ENCODE measurements at places on chromosomes 11 and 22. TPM values are rescaled to one million over a fixed set of nuclear protein-coding genes. Genes with fewer than 3 reads are reported as not detected.

- no peaks in the 10 kb centered on the region for H3K4me1 ChIP-seq
- no peaks in the 10 kb centered on the region for H3K36me3 ChIP-seq
- H3K27ac ChIP-seq, result no peak overlapping the region
- DNase-seq, result no peak
These were observed 8.1 kb upstream of the SART1 start for GRCh38 chr11:65953471-65953870.

The ANGPTL5 gene
- not detected for total RNA-seq

The MOGAT2 gene
- total RNA-seq, result not detected

The TMEM191B gene
- not detected for total RNA-seq

The FOLR3 gene
- not detected for total RNA-seq

DNA sequence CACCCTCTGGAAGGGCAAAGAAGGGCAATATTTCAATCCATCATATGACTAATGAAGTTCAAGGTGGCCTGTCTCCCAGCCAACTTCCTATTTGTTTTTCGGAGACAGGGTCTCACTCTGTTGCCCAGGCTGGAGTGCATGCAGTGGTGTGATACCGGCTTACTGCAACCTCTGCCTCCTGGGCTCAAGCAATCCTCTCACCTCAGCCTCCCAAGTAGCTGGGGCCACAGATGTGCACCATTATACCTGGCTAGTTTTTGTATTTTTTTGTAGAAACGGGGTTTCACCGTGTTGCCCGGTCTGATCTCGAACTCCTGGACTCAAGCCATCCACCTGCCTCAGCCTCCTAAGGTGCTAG, 13.4 kb downstream of the ABTB2 start:
- peaks cover 19% of the 10 kb centered on the region for H3K4me1 ChIP-seq
- H3K27ac ChIP-seq, result no peak overlapping the region

The LARGE2 gene
- total RNA-seq, result not detected

GRCh38 chr22:37277384-37277783, 4.9 kb upstream of the CYTH4 start:
- H3K27me3 ChIP-seq, result no peaks in the 10 kb centered on the region
- no peaks in the 10 kb centered on the region for H3K4me1 ChIP-seq
- H3K36me3 ChIP-seq, result no peaks in the 10 kb centered on the region

The HBD gene
- total RNA-seq, result not detected

The NUDT8 gene
- 3.5 TPM for total RNA-seq

The KCNJ1 gene
- total RNA-seq, result not detected

The VWCE gene
- 0.90 TPM for total RNA-seq

The TRIM49 gene
- total RNA-seq, result not detected

- no peaks in the 10 kb centered on the region for H3K27me3 ChIP-seq
- no peak overlapping the region for H3K4me3 ChIP-seq
- H3K27ac ChIP-seq, result no peak overlapping the region
- no peak for DNase-seq
These were observed 33.1 kb upstream of the ADORA2A start for GRCh38 chr22:24394254-24394653.

The BAIAP2L2 gene
- 0.59 TPM for total RNA-seq

GRCh38 chr11:97638641-97639224, 1248.9 kb downstream of the JRKL start:
- H3K4me1 ChIP-seq, result no peaks in the 10 kb centered on the region
- H3K27me3 ChIP-seq, result no peaks in the 10 kb centered on the region
- no peak for DNase-seq
- H3K4me3 ChIP-seq, result no peak overlapping the region
- H3K27ac ChIP-seq, result no peak overlapping the region

The KCNE3 gene
- 2.4 TPM for total RNA-seq

DNA sequence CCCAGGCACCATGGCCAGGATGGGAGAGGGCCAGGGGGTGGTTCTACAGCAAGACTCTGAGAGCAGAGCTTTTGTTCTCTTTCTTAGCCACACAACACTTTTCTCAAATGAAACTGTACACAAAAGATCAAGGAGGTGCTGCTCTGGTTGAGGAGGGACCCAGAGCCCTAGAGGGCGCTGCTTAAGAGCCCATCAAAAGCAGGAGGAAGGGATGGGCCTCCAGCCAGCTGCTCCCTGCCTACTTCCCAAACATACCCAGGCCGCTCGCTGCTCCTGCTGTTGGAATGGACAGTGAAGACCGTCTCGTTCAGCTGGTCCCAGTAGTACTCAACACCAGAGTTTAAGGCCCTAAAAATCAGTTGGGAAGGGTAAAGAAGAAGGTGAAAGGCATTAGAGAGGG, 18.4 kb upstream of the CHRM4 start:
- DNase-seq, result no peak
- no peaks in the 10 kb centered on the region for H3K36me3 ChIP-seq
- no peak overlapping the region for H3K27ac ChIP-seq
- no peaks in the 10 kb centered on the region for H3K4me1 ChIP-seq
- no peak overlapping the region for H3K4me3 ChIP-seq

The OR10D3 gene
- not detected for total RNA-seq

GRCh38 chr11:44766112-44766971, 39.6 kb downstream of the TSPAN18 start:
- peak; percentile 56 for DNase-seq
- H3K36me3 ChIP-seq, result no peaks in the 10 kb centered on the region
- H3K4me3 ChIP-seq, result no peak overlapping the region
- no peaks in the 10 kb centered on the region for H3K4me1 ChIP-seq
- no peaks in the 10 kb centered on the region for H3K27me3 ChIP-seq
- H3K27ac ChIP-seq, result peak overlapping the region; percentile 84

The APOA4 gene
- total RNA-seq, result not detected

The TNNT3 gene
- 29.3 TPM for total RNA-seq

The MFRP gene
- 0.07 TPM for total RNA-seq

DNA sequence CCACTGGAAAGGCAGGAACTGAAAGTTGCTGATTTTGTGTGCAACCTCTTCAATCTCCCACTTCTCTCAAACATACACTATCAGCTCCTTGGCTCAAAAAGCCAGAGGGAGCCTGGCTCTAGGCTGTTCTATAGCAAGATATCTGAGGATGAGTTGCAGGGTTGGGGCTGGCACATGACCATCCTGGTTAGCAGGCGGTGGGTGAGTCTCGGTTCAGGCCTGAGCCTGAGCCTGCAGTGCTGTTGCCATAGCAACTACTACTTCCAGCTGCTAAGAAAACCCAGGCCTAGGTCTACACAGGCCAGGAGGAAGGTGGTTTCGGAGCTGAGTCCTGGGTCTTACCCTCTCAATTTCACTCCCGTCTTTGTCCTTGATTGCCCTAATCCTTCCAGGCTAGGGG, 39.0 kb downstream of the CWC15 start:
- no peak overlapping the region for H3K4me3 ChIP-seq
- H3K36me3 ChIP-seq, result no peaks in the 10 kb centered on the region
- no peak for DNase-seq
- H3K27ac ChIP-seq, result peak overlapping the region; percentile 78
- no peaks in the 10 kb centered on the region for H3K27me3 ChIP-seq
- peaks cover 6% of the 10 kb centered on the region for H3K4me1 ChIP-seq
